ENCODE measurements at places on chromosomes 5 and 9.

DNA sequence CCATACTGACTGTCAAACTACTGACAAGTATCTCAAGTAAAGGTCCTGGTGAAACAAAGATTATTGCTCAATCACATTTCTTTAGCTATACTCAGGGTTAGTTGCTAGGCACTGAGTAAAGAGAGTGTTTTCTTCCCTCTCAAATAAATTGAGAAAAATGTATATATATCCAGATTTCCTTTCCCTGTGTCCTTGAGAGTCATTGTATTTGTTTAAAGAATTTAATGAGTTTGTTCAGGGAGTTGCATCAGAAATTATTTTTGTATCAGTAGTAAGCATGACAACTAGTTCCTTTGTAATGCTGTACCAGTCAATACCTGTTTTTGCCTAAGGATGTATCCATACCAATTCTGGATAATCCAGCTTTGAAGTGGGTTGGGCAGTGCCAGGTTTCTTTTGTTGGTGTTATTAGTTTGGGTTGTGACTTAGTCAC is 3.2 kb upstream of the ANKHD1 start:
- DNase-seq: no peak

DNA sequence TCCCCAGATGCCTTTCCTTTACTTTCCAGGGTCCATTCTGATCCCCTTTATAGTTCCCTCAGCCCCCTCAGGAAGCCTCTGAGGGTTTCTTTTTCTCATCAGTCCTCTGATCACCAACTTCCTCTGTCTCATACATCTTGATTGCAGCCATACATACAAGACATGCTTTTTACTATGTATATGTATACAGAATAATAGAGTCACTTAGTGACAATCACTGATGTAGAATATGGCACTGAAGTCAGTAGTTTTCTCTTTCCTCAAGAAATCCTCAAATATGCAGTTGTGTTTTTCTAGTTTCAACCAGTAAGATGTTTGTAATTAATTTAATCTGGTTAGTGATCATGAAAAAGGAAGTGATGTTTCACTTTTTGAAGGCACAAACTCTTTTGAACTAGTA is 364.1 kb downstream of the MAN2A1 start:
- DNase-seq: no peak

- DNase-seq: no peak
These were observed 39.0 kb upstream of the DMXL1 start for GRCh38 chr5:119031905-119032304.

GRCh38 chr5:1519631-1520210 is 4.0 kb downstream of the LPCAT1 start:
- DNase-seq: peak; percentile 3

GRCh38 chr9:903886-904285 is 62.4 kb downstream of the DMRT1 start:
- DNase-seq: no peak

DNA sequence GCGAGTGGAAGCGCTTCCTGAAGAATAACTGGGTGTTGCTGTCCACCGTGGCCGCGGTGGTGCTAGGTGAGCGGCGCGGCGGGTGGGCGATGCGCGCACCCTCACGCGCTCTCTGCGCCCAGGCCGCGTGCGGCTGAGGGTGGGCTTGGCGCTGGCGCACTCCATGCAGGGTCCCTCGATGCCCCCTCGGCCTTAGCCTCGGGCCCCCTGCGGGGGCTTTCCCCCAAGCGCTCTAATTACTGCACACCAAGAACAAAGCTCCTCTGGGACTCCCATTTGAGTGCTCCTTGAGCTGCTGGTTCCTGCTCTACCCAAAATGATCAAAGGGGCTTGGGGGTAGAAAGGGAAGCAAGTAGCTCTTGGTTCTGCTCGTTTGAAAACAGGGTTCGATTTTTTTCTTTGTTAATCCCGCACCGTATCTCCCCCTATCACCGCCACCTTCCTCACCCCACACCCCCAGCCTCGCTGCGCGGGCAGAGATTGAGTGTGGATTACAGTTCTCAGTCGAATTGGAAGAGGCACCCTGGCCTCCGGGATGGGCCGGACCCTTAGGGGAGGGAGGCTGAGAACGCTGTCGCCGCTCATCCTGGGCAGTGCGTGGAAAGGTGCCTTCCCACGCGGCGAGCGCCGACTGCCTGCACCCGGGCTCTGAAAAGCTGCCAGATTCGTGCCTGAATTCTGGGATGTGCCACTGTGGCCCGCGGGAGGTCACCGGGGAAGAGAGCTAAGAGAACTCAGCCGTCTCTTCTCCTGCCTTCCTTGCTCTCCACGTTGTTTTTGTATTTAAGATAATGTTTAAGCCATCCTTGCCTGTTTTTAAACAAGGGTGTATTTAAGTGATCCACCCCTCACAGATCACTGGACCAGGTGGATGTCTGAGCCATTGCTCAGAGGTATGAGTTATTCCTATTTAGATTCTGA is 697 bp downstream of the SLC1A1 start:
- DNase-seq: no peak

DNA sequence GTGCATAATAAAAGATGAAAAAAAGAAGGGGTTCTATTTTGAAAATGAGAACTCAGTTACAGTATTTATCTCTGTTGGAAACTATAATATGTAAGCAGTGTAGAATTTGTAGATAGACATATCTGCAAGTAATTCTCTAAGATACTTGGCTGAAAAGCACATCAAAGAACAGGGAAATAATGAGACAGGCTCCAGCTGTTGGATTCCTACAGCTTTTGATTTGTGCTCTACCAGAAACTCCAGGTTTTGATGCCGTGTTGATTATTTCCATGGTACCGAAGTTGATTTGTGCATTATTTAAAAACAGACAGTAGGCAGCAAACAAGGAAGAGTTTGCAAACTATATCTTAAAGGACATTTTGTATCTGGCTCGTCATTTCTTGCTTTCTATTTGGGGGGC is 2098.7 kb upstream of the WWC1 start:
- DNase-seq: no peak

DNA sequence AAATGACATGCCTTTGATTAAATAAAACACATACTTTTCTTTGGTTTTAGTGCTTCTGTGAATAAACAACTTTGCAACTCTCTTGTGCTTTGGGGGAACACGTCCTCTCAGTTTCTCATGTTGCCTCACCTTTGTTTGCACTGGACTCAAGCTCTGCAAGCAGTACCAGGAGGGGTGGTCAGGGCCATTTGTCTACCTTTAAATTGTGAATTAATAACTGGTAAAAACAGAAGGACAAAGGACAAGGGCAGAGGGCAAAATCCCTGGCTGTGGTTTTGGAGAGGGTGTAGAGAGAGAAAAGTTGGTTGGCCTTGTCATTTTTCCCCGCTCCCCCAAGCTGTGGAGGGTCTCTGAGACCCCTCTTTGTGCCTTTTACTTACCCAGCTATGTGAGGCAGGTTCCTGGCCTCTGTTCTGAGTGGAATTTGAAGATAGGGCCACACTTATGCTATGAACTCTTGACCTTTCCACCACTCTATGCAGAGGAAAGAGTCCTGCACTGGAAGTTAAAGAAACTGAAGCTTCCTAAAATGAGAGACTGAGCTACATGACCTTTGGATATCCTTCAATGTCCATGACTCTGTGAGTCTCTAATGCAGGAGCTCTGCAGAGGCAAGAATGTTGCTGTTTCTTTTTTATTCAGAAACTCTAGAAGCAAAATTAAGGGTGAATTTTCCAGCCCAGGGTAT is 55.1 kb upstream of the MOCS2 start:
- no peak for DNase-seq

DNA sequence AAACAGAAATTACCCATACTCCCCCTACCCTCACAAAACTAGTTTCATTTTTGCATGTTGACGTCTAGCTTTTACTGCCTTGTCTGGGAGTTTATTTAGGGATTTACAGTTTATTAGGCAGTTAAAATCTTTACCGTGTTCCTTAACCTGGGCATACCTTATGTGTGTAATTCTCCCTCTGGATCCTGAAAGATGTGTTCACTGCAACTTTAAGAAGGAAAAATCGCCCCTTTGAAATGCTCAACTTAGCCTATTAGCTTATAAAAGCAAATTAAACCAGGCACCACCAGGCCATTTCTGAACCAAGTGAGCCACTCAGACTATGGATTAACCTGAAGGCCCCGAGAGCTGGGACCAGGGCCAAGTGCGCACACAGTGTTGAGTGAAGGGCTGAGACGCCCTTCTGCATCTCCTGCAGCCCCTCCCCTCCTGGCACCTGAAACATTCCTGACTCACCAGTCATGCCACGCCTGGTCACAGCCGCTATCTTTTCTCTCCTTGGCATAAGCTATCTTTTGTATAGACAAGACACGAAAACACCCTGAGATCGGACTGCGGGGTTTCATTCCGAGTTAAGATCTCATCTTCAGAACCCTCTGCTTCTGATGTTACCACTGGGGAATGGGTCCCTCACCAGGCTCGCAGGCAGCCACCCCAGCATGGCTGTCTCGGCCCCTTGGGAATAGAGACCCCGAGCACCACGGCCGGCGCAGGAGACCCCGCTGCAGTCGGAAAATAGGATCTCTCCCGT is 111.9 kb downstream of the ROR2 start:
- no peak for DNase-seq

DNA sequence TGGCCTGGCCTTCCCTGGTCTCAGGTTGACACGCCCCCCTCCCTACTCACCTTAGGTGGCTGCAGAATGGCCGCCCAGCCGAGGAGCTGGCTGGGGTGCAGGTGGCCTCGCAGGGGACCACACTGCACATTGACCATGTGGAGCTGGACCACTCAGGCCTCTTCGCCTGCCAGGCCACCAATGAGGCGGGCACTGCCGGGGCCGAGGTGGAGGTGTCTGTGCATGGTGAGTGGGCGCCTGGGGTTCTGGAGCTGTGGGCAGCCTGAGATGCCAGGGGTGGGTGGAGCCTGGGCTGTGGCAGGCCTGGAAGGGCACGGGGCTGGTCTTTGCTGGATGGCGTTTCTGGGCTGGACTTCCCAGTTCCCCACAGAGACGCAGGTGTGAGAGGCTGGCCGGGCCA is 88.7 kb upstream of the ASS1 start:
- DNase-seq: no peak

DNA sequence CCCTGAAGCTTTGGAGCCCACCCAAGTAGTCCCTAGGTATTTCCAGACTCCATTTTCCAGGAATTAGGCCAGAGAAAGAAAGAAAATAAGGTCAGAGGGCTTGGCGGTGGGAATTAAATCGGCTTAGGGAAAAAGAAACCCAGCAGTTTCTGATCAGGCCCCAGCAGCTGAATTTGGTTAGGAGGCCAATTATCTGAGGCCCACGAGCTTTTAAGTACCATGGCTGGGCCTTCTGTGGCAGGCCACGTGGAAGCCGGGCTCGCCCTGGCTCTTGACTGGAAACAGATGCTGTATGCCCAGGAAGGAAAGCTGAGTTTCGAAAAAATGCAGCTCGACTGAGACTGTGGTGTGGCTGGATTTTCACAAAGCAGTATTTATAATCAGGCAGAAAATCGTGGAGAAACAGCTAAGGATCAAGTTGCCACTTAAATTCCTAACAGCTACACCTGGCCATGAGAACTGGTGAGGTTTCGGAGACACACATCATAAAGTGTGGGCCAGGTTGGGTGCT is 75.1 kb upstream of the PANK3 start:
- no peak for DNase-seq

GRCh38 chr5:28574606-28575005 is 1536.2 kb upstream of the CDH9 start:
- no peak for DNase-seq

- no peak for DNase-seq
These were observed 71.2 kb upstream of the GLIS3 start for GRCh38 chr9:4371108-4371507.

DNA sequence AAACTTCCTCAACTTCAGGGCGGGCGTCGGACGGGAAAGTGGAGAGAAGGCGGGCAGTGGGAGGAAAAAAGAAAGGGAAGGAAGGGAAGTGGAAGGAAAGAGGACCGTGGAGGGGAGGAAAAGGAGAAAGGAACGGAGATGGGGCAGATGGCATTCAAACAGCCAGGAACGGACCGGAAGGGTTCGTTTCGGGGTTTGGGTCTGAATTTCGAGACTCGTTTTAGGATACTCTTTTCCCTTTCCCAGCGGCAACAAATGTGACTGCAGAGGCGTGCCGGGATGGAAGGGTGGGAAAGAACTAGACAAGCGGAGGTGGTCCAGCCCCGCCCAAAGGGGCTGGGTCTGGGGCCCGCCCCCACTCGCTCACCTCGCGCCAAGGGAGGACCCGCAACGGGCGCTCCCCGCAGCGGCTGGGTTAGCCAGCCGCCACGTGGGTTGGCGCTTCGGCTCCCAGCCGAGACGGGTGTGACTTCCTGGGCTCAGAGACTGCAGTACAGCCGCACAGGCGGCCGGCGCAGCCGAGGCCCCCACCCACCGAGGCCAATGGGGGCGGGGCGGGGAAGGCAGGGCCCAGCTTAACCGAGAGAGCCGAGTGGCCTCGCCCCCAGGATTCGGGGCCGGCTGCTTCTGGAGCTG is 2.7 kb downstream of the VCAN start:
- DNase-seq: peak; percentile 38

DNA sequence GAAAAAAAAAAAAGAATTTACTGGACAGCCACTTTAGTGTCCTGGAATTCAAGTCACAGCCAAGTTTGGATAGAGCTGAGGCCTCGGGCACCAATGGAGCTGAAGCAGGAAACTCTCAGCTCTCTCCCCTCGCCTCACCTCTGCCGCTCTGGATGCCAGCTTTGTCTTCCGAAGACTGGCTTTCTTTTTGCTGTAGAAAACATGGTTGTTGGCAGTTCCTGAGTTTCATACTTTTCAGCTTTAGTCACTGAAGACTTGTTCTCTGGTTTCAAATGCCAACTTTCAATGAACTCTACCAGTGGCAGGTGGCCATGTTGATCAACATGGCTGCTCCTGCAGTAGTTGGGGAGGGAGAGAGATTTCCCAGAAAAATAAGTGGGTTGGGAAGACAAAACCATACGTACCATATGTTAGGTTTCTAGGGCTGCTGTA is 142.2 kb downstream of the SNX18 start:
- no peak for DNase-seq

DNA sequence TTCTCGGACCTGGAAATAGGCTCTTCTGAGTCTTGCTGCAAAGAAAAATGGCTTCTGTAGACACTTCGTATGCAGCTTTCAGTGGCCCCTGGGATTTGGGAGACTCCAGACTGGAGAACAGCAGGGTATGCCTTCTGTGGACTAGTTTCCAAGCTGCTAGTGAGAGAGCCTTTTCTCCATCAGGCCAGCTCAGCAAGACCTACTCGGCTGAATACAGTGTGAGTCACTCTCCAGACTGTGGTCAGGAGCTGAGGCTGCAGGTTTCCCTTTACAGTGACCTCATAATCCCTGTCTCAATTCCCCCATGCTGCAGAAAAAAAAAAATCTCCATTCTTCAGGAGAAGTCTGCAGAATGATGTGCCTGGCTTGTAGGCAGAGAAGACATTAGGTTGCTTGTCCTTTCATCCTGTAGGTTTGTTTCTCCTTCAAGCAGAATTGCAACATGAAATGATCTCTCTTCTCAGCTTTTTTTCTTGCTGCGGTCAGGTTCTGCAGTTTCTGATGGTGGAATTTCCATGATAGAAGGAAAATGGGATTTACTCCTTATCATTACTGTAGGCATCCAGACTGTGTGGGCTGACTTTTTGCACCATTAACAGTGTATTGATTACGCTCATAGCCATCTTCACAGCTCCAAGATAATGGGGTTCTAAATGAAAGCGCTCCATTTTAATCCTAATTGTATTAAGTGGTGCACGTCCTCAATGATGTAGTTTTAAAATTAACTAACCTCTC is 78.3 kb upstream of the TNFSF8 start:
- no peak for DNase-seq

All from 8988T (cell line).